ENCODE measurements at places on chromosomes 13 and 19.
A peak's percentile ranks its signal among the peaks of the same experiment; 100 is the strongest.

- peak; percentile 30 for DNase-seq
These were observed 75.8 kb downstream of the TBC1D4 start for GRCh38 chr13:75405976-75406703.

- DNase-seq, result no peak
These were observed 829.1 kb upstream of the MIR17HG start for GRCh38 chr13:90518417-90518816.

DNA sequence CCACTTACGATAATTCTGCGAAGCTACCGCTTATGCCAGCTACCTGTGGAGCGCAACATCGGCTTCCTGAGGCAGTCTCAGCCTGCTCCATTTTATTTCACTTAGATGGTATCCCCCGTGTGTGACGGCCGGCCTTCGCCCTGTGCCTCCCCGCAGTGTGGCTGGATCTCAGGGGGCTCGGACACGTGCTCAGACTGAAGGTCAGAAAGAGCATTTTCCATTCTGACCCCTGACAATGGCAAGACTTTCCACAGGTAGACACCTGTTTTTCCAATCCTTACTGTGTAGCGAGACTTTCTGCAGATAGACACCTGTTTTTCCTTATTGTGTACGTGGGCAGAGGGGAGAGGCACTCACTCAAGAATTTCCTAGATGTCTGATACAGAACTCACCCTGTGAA, 52.7 kb downstream of the ATP11A start:
- no peak for DNase-seq

GRCh38 chr13:103287659-103288058, 221.4 kb upstream of the SLC10A2 start:
- DNase-seq, result peak; percentile 29

GRCh38 chr19:10372690-10373089, 7.7 kb downstream of the TYK2 start:
- DNase-seq, result no peak

- DNase-seq, result peak; percentile 97
These were observed 36.5 kb upstream of the ZNF527 start for GRCh38 chr19:37334179-37335071.

GRCh38 chr13:75633285-75633684, 2.8 kb upstream of the LMO7 start:
- peak; percentile 93 for DNase-seq

DNA sequence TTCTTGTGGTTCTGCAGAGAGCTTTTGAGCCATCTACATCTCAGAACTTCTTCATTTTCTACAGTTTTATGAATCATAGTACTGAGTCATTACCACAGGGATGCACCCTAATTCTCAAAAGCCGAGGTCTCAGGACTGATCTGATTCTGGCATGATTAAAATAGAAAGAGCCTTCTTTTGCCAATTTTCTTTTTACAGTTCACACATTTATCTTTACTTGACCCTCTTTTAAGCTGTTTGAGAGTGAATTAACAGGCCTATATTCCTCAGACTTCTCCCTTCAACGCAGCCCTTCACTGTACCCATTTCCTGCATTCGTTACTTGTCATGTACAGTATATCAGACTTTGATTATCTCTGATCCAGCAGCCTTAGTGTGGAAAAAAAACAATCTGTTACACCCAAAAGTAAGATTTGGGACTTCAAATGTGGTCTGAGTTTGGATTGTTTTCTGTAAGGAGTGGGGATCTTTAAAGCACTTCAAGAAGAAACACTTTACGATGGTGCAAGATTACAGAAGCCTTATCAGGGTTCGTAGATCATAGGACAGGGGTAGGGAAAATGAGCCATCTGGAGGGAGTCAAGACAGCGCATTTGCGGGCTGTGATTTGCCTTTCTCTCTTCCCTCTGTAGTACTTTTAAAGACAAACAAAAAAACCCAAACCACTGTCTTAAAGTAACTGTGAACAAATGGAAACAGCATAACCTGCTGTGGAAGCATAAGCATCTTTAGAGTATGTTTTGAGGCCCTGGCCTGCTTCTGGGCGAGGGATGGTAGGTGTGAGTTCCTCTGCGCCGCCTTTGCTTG, 15.3 kb upstream of the GPR183 start:
- no peak for DNase-seq

GRCh38 chr19:13053761-13054625, 48.7 kb downstream of the LYL1 start:
- peak; percentile 90 for DNase-seq

- no peak for DNase-seq
These were observed 96.7 kb downstream of the CRYL1 start for GRCh38 chr13:20428666-20429644.

DNA sequence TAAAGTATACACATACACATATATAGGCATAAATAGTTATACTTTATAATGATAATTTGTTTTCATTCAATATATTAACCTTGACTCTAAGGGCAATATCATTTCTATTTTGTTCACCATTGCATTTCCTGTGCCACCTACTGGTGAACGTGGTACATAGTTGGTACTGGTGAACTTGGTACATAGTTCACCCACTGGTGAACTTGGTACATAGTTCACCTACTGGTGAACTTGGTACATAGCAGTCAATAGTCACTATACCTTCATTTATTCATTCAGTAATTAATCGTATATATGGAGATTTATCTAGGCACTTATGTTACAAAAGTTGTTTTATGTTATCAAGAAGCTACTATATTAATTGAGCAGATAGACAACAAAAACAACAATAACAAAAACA, 172.6 kb upstream of the ATXN8OS start:
- DNase-seq, result no peak

DNA sequence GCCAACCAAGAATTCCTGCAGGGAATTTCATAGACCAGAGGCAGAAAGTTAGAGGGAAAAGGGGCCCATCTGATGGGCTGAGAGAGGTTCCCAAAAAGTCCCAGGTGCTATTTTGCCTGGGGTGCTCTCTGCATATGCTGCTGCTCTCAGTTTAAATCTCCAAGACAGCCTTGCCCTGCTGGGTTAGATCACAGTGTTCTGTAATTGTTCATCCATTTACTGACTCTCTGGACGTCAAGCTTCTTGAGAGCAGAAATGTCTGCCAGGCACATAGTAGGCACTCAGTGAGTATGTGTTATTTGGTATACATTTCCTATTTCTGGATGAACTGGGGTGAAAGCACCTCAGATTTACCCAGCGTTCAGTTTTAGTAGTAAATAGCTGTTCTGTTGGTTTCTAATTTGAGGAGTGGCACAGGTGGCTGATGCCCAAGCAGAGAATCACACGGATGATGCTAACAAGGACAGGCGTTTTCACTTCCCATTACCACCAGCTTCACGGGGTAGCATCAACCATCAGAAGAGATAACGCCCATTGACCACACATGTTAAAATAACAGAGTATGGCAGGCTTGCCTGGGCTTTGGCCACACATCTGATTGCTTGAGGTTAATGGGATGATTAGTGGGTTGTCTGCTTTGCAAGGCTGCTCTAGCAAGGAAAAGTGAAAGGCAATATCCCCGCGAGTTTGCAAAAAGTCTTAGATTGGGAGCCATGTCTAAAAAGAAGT, 161.1 kb downstream of the SLC7A1 start:
- DNase-seq, result no peak

DNA sequence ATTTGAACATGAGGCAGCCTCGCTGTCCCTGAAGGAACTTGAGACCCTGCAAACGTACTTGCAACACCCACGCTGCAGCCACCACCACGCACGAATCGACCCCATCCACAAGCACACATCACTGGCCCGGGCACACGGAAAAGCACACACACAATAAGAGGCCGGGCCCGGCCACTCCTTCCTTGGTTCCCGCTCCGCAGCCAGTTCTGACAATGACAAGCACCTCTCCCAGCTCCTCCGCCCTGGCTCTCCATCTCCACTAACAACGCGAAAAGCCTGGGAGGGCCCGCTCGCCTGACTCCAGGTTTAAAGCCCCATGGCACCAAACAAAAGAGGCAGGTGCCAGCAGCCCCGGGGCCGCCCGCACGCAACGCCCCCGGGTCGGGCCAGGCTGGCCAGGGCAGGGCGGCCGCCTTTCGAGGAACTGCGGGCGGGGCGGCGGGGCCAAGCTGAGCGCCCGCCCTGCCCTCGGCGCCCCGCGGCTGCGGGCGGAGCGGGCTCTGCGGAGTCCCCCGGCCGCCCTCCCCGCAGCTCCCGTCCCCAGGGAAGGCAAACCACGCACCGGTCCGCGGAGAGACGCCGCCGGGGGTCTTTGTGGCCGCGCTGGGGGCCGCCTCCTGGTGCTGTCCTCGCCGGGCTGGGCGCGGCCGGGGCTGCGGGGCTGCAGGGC, 495 bp downstream of the DCLK1 start:
- no peak for DNase-seq

- DNase-seq, result no peak
These were observed 239.0 kb downstream of the RGCC start for GRCh38 chr13:41696163-41697003.

DNA sequence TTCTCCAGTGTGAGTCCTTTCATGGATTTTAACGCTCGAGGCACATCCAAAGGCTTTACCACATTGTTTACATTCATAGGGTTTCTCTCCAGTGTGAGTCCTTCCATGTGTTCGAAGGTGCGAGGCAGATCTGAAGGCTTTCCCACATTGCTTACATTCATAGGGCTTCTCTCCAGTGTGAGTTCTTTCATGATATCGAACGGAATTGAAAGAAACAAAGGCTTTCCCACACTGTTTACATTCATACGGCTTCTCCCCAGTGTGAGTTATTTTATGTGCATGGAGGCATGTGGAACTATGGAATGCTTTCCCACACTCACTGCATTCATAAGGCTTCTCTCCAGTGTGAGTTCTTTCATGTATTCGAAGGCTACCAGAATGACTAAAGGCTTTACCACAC, 5.2 kb upstream of the ZNF20 start:
- no peak for DNase-seq

DNA sequence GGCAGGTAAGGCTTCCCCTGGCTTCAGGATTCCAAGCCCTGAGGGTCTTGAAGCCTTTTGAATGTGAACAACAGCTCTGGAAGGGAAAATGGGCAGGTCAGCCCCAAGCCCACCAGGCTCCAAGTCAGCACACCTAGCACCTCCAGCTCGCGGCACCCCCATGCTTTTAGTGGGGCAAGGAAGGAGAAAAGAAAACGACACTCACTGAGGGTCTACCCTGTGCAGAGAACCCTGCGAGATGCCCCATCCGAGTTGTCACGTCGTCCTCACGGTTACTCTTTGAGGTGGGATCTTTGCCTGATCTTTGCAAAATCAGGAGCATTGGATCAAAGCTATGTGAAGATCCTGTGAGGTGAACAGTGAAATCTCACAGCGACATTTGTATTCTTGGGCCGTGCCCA, 5.7 kb upstream of the F10 start:
- DNase-seq, result no peak

- peak; percentile 83 for DNase-seq
These were observed 215.2 kb downstream of the NBEA start for GRCh38 chr13:35157143-35157755.

DNA sequence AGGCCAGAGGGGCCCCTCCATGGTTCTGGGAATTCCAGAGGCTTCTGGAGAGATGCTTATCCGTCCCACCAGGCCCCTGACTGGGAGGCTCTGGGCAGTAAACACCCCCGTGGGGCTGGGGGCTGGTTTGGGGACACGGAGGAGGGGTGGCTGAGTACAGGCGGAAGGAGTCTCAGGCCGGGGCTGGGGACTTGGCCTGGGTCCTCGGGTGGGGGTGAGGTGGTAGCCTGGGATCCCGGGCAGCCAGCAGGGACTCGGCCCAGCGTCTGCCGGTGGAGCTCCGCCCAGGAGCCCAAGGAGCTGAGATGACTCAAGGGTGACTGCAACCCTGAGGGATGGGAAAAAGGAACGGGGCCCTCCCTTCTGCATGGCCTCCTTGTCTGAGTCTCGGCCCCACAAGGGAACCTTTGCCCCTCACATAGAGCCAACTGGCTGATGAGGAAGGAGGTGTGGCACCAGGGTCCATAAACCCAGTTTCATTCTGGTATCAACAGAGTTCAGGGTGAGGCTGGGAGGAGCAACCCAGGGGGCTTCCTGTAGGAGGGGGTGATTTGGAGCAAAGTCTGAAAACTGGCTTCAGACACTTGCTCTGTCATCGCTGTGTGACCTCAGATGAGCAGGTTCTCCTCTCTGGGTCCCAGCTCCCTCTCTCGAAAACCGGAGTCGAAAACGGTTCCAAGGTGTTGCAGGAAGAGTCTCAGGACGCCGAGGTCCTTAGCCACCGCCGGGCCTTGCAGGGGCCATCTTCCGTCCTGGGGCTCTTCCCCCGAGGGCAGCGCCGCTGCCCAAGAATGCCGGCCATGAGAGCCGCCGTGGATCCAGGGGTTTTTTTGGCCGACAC, 809 bp downstream of the MISP start:
- DNase-seq, result peak; percentile 43

DNA sequence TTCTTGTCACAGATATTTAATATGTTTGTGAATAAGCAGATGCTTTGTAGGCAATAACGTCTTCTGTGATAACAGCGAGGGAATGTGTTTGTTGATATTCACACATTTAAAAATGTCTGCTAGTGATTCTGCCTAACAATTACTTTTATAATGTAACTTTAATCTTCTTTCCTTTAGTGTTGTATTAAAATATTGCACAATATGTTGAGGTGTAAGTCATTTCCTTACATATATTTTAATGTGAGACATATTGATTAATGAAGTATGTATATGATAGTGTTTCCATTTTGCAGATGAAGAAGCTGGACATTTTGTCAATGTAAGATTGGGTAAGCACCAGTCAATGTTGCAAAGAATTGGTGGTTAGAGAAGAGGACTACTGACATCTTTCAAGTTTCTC, 324.4 kb downstream of the SLITRK1 start:
- DNase-seq, result no peak

All from muscle of back (tissue), 13 donors.